ENCODE measurements at places on chromosomes 4 and X.

DNA sequence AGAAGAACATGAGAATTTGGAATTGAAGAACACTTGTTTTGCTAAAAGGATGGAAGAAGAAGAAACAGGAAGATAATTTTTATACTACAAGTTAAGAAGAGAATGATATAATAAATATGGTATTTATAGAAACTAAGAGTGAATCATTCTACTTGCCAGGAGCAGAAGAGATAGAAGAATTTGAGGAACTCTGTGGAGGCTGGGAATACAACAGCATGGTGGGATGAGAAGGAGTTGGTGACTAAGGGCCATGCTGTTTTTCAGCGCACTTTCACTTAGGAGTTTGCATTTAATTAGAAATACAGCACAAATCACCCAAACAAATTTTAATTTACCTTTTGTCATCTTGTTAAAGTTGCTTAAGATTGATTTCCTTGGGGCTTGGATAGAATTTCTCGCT, 20.5 kb downstream of the HADH start:
- DNase-seq, result no peak

- DNase-seq, result no peak
These were observed 139.8 kb downstream of the PALLD start for GRCh38 chr4:168636506-168637196.

DNA sequence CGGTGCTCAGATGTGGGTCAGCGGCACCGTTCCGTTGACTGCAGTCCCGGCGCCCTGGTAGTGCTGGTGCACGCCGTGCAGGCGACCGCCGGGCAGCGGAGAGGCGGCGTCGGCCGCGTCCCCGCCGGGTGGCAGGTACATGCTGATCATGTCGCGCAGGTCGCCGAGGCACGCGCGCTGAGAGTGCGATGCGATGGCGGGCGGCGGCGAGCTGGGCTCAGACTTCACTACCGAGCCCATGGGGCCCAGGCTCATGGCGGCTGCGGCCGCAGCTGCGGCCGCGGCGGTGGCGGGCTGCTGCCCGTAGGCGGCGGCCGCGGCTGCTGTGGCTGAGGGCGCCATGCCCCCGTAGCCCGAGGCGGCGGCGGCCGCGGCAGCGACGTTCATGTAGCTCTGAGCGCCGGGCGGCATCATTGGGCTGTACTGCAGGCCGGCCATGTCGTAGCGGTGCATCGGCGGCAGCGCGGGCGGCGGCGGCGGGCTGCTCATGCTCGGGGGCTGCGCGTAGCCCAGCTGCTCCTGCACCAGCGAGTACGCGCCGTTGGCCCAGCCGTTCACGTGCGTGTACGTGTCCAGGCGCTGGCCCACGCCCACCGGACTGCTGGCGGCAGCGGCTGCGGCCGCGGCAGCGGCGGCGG, 1.0 kb downstream of the SOX3 start:
- no peak for DNase-seq

DNA sequence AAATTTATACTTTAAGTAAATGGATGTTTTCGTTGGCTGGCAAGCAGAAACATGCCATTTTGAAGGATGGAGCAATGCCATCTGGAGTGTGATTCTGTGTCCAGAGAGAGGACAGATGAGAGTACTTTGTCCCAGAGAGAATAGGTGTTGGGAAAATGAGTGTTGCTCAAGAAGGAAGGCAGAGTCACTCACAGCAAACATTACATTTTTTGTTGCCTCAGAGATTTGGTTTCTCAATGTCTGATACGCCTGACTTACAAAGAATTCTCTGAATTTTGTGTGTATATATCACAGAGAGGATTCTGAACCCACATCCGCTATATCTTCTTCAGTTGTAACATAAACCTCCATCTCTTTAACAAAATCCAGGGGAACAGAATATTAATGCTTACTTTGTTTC, 102.8 kb upstream of the PCDH18 start:
- DNase-seq, result no peak

DNA sequence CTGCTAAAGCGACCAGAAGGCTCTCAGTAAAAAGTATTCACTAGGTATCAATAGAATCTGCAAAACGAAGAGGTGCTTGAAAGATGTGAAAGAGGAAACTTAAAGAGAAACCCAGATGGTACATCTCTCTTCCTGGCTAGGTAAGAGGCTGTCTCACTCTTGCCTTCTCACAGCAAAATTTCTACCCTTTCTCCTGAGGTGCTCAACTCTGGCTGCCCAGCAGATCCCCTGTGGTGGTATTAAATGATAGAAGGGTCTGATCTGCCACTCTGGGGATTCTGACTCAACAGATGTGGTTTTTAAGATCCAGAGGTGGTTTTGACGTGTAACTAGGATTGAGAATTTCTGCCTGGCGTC, 14.9 kb upstream of the TSPAN5 start:
- no peak for DNase-seq

DNA sequence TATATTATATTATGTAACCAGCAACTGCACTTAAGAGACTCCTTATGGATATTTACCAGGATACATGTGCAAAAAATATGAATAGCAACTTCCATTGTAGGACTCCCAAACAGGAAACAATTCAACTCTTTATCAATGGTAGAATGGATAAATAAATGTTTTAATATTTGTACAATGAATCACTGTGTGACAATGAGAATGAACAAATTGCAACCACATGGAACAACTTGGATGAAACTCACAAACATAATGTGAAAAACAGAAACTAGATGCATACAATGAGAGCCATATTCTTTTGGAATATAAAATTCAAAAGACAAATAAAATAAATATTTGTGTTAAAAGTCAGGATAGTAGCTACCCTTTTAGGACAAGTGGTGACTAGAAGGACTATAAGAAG, 1015.7 kb downstream of the TECRL start:
- no peak for DNase-seq

All from activated B cell treated with CpG ODN at 0.5 μM for 24 hours (primary cell).